H7 (cell line): ENCODE measurements at places on chromosomes 7 and 10.

DNA sequence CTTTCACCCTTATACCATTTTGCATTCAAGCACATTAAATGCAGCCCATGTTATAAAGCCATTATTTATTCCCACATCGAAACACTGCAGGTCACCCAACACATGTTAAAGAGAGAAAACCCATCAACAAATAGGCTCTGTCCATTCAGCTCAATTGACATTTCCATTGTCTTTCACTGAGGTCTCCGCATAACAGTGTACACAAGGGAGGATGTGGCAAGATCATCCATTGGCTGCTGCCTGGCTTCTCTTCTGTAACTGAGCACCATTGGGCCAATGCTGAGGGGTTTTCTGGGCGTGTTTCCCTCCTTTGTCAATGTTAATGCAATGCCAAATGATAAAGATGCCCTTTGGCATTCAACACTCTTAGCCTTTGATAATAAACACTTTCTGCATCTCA is 278.1 kb upstream of the SP4 start:
- DNase-seq = no peak

DNA sequence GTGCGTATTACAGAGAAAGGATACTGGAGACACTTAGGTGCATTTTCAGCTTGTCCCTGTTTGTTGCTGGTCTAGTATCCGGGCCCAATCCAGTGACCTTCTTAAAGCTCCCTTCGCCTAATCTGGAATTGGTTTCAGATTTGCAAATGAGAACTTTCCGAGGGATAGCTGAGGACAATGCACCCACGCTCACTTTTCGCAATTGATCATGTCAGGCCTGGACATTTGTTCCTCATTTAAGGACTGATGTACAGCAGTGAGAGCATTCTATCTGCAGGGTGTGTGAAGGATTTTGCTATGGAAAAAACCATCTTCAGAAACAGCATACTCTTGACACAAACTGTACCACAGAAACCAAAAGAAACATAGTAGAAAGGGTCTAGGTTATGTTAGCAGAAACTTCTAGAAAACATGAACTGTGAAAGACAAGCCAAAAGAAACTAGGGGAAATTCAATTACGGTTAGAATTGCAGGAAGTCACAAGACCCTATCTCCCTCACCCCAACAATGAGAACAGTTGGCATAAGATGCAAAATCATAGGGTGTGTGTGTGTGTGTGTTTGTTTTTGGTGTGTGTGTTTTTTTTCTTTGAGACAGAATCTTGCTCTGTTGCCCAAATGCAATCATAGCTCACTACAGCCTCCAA is 331.1 kb downstream of the CALN1 start:
- DNase-seq = no peak

- no peak for DNase-seq
Observed at GRCh38 chr7:143908120-143908519, 6.1 kb upstream of the TCAF1 start.

DNA sequence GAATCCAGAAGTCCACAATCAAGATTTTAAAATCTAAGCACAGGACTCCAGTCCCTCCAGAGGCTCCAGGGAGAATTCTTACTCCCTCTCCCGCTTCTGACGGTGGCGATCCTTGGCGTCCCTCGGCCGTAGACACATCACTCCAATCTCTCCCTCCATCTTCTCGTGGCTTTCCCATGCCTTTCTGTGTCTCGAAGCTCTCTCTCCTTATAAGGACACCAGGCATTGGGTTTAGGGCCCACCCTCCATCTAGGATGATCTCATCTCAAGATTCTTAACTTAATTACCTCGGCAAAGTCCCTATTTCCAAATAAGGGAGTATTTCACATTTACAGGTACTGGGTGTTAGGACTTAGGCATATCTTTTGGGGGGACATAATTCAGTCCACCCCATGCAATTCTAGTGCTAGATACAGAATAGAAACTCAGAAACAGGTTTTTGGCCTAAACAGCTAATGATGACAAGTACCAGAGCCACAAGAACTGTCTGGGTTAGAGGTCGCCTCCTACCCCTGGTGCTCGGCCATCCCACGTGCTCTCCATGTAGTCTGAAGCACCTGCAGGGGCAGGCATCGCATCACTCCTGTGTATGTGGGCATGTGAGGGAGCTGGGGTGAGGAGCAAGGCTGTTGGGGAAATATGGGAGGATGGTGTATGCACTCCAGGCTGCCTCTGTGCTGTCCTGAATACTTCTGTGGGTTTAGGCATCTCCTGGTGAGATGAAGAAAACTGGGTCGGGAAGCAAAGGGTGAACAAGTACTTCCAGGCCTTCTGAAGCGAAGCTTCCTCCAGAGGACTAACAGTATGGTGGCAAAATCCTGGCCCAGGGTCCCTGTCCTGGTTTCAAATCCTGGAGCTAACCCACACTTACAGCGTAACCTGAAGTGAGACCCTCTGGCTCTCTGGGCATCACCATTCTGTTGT is 298.3 kb upstream of the ZMIZ1 start:
- no peak for DNase-seq

- DNase-seq = no peak
Observed at GRCh38 chr7:108045669-108046068, 42.7 kb upstream of the LAMB1 start.

GRCh38 chr7:2436341-2437104 is 33.1 kb downstream of the CHST12 start:
- peak; percentile 51 for DNase-seq

GRCh38 chr10:110996256-110996655 is 76.9 kb downstream of the SHOC2 start:
- no peak for DNase-seq
